ENCODE measurements at places on chromosomes 13 and 19. TPM values are rescaled to one million over a fixed set of nuclear protein-coding genes. Genes with fewer than 3 reads are reported as not detected.

- DNase-seq, result peak; percentile 10
Measured at GRCh38 chr19:46406976-46407375, 6.4 kb downstream of the CCDC8 start.

RGCC gene
- total RNA-seq, result 15.3 TPM

- no peak for DNase-seq
Measured at GRCh38 chr13:113982296-113982661, 8.4 kb upstream of the C13orf46 start.

CAMSAP3 gene
- total RNA-seq, result 12.1 TPM

GRCh38 chr13:22596171-22596863 lies 584.5 kb upstream of the SGCG start:
- no peak for DNase-seq

- DNase-seq, result no peak
Measured at GRCh38 chr19:55486971-55487923, 989 bp upstream of the SSC5D start.

DNA sequence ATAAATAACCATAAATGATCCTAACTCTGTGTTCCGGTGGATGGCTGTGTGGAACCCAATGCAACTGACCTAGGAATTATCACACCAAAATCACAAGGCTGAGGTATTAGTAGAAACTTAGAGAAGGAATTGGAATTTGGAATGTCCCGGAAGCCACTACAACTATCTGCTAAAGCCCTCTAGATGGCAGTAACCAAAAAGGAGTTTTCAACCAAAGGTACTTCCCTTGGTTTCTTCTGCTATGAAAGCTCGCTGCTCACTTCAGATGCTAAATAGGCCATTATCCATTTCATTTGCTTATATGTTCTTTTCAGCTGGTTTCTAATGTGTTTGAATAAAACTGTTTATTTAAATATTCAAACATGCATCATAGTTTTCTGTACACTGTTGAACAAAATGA lies 1589.1 kb upstream of the SPRY2 start:
- no peak for DNase-seq

All from pancreas (tissue), 10 donors.